AG09309 (cell line): ENCODE measurements at places on chromosomes 5 and 9.

GRCh38 chr9:20478786-20479185 is 143.5 kb downstream of the MLLT3 start:
- DNase-seq, result no peak

DNA sequence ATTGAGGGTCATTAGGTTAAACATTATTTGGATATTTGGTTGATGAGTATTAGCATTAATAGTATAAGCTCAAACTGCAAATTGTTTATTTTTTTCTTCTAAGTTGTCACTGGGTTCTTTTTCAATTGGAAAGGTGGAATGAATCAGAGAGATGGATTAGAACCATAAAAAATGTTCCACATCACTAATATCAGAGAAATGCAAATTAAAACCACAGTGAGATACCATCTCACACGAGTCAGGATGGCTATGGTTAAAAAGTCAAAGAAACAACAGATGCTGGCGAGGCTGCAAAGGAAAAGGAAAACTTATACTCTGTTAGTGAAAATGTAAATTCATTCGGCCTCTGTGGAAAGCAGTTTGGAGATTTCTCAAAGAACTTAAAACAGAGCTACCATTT is 122.8 kb downstream of the CCDC192 start:
- no peak for DNase-seq

- DNase-seq, result no peak
Observed at GRCh38 chr5:175842506-175842905, 28.9 kb upstream of the CPLX2 start.

DNA sequence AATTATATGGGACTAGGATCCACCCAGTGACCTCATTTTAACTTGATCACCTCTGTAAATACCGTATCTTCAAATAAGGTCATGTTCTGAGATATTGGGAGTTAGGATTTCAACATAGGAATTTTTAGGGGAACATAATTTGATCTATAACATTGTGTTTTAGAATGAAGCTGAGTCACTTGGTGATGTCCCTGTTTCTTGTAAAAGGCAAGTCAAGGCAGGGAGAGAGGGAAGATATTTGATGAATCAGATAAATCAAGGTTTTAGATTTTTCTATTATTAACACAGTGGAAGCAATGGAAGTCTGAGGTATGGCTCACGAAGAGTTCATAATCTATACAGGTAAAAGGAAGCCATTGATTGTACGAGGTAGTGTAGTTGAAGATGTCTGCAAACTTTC is 11.8 kb upstream of the GPR151 start:
- DNase-seq, result no peak

- no peak for DNase-seq
Observed at GRCh38 chr5:159419576-159419975, 89.3 kb upstream of the IL12B start.
